ENCODE measurements at places on chromosomes 3 and 15.

DNA sequence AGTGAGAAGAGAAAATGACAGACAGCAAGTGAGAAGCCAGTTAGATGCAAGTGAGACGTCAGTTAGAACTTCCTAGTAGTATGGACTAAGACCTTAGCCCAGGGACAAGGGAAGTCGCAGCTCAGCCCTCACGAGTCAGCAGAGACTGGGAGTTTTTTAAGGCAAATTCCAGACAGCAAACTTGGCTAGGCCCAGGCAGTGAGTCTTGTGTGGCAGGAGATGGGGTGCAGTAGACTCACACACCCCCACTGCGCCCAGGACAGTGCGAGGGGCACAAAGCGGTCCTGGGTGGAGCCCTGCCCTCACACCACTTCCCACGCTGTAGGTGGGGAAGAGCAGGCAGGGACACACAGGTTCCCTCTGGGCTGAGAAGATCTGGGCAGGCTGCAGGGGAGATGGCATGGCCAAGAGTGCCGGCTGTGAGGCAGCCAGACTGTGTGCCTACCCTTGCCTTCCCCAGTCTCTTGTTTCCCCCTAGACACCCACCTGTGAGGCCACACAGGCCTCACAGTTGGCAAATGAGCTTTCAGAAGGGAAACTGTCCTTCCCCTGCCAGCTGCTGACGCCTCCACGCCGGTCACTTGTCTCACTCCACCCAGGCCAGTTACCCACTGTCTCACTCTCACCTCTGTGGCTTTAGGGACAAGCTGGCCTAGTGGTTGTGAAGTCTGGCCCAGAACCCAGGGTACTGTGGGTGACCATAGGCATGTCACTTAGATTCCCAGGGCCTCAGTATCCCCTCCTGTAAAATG is 13.7 kb upstream of the PRKCD start:
- no peak for DNase-seq

GRCh38 chr3:147412261-147412916 is 3.2 kb downstream of the ZIC1 start:
- no peak for DNase-seq

DNA sequence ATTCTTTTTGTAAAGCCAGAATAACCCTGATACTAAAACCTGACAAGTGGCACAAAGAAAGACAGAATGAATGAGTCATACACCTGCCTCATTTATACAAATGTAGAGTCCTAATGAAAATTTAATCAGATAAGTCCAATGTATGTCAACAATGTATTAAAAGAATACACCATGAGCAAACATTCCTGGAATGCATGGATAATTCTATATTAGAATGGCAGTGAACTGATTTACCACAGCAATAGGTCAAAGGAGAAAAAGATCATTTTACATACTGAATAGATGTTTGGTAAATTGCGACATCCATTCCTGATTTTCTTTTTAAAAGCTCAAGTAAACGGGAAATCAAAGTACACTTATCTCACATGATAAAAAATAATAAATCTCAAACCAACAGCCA is 11.2 kb upstream of the LOXL1 start:
- DNase-seq, result no peak

- DNase-seq, result no peak
Measured at GRCh38 chr15:41995476-41995855, 23.1 kb upstream of the EHD4 start.

GRCh38 chr3:188974856-188975599 is 196.7 kb upstream of the TPRG1 start:
- no peak for DNase-seq

GRCh38 chr15:51856714-51857380 is 27.4 kb downstream of the TMOD3 start:
- no peak for DNase-seq

DNA sequence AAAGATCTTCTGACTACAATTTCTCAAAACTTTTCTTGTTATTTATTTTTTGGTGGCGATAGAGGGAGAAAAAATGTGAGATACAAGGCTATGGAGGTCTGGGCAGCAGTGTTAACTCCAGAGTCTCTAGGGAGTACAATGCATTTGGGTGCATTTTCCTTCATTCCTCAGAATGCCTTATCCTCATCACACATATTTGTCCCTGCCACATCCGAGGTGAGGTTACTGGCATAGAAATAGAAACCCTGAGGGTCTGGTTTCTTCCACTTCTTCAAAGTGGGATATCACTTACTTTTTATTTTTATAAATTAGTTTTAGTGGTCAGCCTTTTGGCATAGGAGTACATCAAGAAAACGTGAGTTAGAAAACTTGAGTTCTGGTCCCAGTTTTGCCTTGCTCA is 150.4 kb downstream of the TIGIT start:
- no peak for DNase-seq

DNA sequence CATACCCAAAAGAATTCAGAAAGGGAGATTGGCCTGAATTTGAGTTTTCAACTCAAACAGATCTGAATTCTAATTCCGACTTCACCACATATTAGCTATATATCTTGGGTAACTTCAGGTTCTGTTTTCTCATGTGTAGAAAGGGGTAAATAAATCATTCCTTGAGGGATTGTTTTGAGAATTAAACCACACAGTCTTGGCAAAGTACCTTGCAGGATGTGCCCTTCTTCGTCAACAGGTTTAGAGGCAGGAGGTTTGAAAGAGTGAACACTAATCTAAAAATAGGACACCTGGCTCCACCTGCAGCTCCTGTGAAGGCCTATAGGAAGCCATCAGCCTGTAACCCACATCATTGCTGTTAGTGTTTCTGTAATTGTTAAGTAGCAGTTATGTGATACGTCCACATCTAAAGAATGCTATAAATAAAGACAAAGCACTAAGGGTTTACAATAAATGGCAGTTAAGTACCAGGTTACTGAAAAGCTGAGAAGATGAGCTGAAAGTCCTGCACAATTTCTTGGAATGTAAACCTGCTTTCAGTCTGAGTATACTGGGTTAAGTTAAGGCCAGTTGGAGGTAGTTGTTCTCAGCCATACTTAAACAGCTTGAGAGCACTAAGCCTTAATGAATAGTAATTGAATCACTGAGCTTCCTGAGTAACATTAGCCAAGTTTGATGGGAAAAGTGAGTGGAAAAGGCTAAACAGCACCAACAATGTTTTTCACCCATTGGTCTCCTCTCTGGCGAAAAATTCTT is 6.0 kb downstream of the CCDC80 start:
- no peak for DNase-seq
